ENCODE measurements at places on chromosomes 5 and 9.

- no peak for DNase-seq
These were observed 4.3 kb downstream of the GPX3 start for GRCh38 chr5:151024440-151025249.

DNA sequence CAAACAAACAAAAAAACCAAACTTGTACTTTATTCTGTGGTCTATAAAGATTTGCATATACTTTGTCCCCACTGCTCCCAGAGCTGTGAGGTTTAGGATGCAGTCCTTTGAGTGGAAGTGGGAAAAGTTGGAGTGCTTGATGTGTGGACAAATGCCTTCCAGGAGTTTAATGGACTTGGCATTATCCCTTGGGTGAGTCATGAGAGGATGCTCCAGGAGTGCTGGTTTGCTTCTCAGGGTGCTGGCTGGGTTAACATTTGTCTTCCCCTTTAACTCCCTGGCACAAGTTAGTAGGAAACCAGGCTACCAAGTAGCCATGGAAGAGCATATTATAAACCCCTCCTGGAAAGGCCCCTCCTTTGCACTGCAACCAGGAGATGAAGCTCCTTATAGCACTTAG, 417.4 kb upstream of the RIOK2 start:
- DNase-seq = no peak

- no peak for DNase-seq
These were observed 149.3 kb downstream of the GNAQ start for GRCh38 chr9:77882294-77882693.

GRCh38 chr5:42887575-42887974, 75.9 kb upstream of the SELENOP start:
- DNase-seq = no peak

GRCh38 chr5:143361438-143361837, 42.0 kb downstream of the NR3C1 start:
- DNase-seq = no peak

DNA sequence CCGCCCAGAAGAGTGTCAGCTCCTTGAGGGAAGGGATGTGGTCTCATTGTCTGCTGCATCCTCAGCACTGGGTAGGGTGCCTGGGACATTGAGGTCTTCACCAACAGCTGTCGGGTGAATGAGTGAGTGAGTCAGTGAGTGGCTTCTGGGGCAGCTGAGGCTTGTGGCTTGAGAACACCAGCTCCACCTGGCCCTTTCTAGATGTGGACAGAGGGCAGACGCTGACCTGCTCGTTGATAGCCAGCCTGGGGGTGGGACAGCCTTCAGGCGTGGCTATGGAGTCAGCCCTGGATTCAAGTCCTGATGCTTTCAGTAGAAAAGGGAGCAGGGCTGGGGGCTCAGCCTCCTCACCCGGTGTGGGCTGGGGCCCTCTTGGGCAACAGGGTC, 215.1 kb downstream of the C9orf50 start:
- DNase-seq = no peak

GRCh38 chr9:77987880-77988525, 43.6 kb downstream of the GNAQ start:
- DNase-seq = no peak

- DNase-seq = no peak
These were observed 128.7 kb downstream of the ATG10 start for GRCh38 chr5:82100303-82101077.

DNA sequence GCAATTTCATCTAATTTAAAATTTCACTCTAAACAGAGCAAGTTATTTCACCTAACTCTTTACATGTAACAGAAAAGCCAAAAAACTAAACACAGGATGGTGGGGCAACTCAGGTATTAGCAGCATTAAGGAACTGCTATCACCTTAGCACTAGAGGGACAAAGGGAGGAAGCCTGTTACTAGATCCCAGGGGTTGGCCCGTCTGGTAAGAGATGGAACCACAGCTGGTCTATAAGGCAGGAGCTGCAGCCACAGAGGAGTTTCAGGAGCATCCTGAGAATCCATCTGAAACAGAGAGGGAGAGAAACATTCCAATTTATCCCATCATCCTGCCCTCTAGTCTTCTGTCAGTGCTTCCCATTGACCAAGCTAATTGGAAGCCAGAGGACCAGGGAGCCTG, 300.3 kb downstream of the MRPS30 start:
- no peak for DNase-seq

- no peak for DNase-seq
These were observed 178.5 kb downstream of the ADAMTS12 start for GRCh38 chr5:33713136-33713765.

GRCh38 chr5:132751971-132752580, 4.8 kb downstream of the CCNI2 start:
- no peak for DNase-seq

- DNase-seq = no peak
These were observed 171.4 kb upstream of the NFIB start for GRCh38 chr9:14485366-14485765.

GRCh38 chr5:150642991-150643710, 2.7 kb downstream of the SYNPO start:
- no peak for DNase-seq

DNA sequence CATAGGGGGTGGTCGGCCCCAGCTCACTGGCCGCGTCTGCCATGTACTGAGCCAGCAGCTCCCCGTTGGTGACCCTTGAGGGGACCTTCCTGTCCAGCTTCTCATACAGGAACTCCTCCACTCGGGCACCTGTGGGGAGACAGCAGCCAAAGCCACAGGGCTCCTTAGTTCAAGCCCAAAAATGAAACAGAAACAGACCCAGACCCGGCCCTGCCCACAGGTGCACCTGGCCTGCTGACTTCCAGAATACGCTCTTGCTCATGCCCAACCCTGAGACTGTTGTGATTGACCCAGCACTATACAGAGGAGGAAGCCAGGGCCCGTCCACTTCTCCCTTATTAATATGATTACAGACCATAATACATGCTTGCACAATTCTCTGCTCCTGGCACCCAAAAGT, 7.0 kb downstream of the SH3GLB2 start:
- no peak for DNase-seq

GRCh38 chr5:119527351-119527750, 75.1 kb downstream of the HSD17B4 start:
- no peak for DNase-seq

DNA sequence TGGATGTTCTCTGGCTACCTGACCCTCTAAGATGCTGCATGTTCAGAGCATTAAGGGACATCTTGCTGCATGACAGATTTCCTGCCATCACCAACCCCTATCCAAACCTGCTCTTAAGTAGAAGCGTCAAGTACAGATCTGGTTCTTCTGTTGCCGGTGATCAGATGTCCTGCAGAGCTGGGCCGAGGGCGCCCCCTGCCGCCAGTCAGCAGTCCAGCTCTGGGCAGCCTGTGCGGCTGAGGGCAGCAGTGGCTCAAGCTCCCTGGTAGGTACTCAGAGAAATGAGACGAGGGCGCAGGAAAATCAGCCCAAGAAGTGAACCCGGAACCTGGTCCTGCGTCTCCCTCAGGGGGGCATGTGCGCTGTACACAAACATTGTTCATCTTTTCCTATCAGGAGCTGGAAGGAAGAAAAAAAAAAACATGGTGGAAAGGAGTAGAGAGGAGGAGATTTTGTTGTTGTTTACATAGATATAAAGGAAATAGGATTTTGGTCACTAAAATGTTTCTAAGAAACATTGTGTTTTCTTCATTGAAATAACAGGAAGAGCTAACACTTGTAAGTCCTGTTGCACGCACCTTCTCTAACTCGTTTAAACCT, 95.8 kb downstream of the CFAP90 start:
- no peak for DNase-seq

DNA sequence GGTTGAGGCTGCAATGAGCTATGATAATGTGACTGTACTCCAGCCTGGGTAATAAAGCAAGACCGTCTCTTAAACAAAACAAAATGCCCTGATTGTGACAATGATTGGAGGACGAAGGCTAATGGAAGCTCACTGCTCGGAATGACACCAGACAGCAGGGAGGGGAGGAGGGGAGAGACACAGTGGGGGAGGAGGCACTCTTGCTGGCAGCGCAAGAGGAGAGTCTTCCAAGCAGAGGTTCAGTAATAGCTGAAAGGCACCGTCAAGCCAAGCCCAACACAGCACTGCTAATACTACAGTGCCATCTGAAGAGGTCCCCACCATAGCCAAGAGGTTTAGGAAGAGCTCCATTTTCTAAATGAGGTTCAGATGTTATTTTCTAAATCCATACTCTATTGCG, 102.3 kb downstream of the GLDC start:
- DNase-seq = no peak

DNA sequence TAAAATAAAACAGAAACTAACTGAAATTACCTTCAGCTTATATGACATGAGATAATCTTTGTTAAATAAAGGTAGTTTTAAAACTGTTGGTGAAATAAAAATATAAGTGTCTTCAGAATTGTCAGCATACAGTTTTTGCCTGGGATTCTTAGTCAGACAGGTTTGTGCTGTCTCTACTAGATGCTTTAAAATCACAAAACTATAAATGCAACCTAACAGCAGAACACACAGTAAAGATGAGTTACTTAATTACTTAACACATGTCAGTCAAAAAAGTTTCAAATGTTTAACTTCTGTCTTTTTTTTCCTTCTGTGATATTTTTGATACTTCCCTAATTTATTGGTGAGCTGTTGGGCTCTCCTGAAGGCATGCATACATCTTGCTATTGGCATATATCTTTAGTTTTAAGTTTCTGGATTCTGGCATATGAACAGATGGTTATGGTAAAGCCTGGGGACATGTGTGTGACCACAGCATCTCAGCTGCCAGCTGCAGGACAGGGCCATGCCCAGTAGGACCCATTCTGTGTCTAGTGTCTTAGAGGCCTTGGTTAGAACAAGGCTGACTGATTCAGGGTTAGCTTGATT, 231.1 kb upstream of the NUDT12 start:
- no peak for DNase-seq

- no peak for DNase-seq
These were observed 130.6 kb downstream of the FBXO38 start for GRCh38 chr5:148514344-148514743.

DNA sequence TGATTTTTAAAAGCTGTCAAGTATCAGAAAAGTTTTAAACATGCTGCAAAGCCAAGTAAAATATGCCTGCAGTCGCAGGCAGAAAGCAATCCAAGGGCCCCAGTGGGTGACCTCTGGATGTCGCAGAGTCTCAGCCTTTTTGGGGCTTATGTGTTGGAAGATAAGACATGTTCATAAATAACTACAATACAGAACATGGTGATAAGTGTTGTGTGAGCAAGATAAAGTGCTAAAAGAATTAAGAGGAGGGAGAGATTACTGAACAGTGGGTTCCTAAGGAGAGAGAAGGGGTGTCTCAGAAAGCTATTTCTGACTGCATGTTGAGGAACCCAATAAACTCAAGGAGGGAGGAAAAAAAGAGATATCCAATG, 78.9 kb upstream of the ADRB2 start:
- DNase-seq = no peak

- no peak for DNase-seq
These were observed 11.3 kb downstream of the MYMK start for GRCh38 chr9:133513214-133514100.

GRCh38 chr9:77514886-77515711, 133.0 kb downstream of the GNA14 start:
- no peak for DNase-seq

GRCh38 chr9:90915693-90916092, 114.1 kb downstream of the SYK start:
- no peak for DNase-seq
